Suprapubic skin (tissue), 4 donors: ENCODE measurements at places on chromosomes 6 and 20.

DNA sequence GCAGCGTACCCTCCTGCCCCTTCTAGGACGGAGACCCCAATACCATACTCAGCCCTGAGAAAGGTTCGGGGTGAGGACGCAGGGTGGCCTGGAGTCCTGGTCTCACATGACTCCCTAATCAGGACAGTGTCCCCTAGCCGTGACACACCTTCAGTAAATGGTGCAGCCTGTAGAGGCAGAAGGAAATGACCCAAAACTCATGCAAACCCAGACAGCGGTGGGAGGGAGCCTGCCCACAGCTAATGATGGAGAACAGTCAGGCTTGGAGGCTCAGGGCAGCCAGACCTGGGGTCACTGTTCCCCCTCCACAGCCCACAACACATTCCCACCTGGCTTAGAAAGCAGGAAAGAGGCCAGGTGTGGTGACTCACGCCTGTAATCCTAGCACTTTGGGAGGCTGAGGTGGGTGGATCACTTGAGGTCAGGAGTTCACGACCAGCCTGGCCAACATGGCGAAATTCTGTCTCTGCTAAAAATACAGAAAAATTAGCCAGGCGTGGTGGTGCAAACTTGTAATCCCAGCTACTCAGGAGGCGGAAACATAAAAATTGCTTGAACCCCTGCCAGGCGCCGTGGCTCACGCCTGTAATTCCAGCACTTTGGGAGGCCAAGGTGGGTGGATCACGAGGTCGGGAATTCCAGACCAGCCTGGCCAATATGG, 8.8 kb upstream of the HMGA1 start:
- H3K4me1 ChIP-seq, result peaks cover 52% of the 10 kb centered on the region
- no peak overlapping the region for H3K4me3 ChIP-seq
- H3K36me3 ChIP-seq, result no peaks in the 10 kb centered on the region
- peak; percentile 57 for DNase-seq
- peak overlapping the region; percentile 60 for H3K27ac ChIP-seq
- no peaks in the 10 kb centered on the region for H3K27me3 ChIP-seq

GRCh38 chr6:23335894-23336293, 766.5 kb downstream of the HDGFL1 start:
- H3K27me3 ChIP-seq, result no peaks in the 10 kb centered on the region
- no peak overlapping the region for H3K4me3 ChIP-seq
- H3K36me3 ChIP-seq, result no peaks in the 10 kb centered on the region
- DNase-seq, result no peak
- H3K4me1 ChIP-seq, result no peaks in the 10 kb centered on the region

GRCh38 chr20:44837946-44838345, 27.6 kb upstream of the RIMS4 start:
- no peak overlapping the region for H3K27ac ChIP-seq
- H3K4me1 ChIP-seq, result no peaks in the 10 kb centered on the region
- no peak overlapping the region for H3K4me3 ChIP-seq
- H3K27me3 ChIP-seq, result peaks cover 30% of the 10 kb centered on the region

DNA sequence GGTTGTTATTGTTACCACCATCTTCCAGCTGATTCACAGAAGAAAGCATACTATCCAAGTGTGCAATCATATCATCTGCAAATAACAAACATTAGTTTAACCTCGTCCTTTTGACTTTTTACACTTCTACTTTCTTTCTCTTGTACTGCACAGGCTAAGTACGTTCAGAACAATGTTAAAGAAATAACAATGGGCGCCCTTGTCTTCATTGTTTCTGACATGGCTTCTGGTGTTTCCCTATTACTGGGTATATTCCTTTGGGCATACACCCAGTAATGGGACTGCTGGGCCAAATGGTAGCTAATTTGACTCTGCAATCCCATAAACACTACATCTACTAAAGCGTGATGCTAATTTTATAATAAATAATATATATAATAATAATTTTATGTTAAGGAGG, 146.7 kb downstream of the GJA10 start:
- no peaks in the 10 kb centered on the region for H3K4me1 ChIP-seq
- no peak for DNase-seq
- H3K27me3 ChIP-seq, result no peaks in the 10 kb centered on the region

GRCh38 chr20:24535941-24536730, 66.7 kb downstream of the SYNDIG1 start:
- no peaks in the 10 kb centered on the region for H3K4me1 ChIP-seq
- no peak for DNase-seq
- H3K27me3 ChIP-seq, result no peaks in the 10 kb centered on the region
- H3K4me3 ChIP-seq, result no peak overlapping the region
- no peak overlapping the region for H3K27ac ChIP-seq

GRCh38 chr6:71248306-71248765, 40.3 kb upstream of the OGFRL1 start:
- H3K4me3 ChIP-seq, result no peak overlapping the region
- no peaks in the 10 kb centered on the region for H3K36me3 ChIP-seq
- no peak overlapping the region for H3K27ac ChIP-seq
- no peak for DNase-seq
- no peaks in the 10 kb centered on the region for H3K27me3 ChIP-seq

DNA sequence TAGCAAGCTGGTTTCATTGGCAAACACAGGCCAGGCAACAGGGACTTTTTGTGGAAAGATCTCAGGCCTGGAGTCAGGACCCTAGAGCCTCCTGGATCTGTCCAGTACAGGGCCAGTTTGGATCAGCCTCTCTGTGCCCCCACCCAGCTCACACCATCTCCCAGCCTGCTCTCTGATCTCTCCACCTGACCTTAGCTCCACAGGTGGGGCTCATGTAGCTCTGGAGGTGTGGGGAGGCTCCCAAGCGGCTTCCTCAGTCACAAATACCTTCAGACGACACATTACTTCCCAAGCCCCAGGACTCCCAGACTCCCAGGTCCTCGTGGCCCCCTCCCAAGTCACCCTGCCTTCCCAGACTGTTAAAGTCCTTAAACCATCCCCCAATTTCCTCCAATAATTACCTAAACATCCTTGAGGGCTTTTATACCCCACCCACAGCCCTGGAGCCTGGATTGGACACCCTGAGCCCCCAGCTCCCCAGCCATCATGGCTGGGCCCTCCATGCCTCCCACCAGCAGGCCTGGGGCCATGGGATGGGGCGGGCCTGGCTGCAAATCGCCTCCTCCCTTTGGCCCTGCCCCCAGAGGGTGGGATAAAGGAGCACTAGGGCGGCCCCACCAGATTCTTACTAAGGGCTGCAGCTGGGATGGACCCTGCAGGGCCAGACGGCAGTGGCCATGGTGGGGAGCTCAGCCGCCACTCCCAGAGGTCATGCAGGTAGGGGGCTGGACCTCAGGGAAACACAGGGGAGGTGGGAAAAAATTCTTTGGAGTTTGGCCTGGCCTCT, 15.9 kb upstream of the FANCE start:
- H3K4me1 ChIP-seq, result peaks cover 2% of the 10 kb centered on the region
- no peaks in the 10 kb centered on the region for H3K36me3 ChIP-seq
- H3K4me3 ChIP-seq, result no peak overlapping the region
- no peak overlapping the region for H3K27ac ChIP-seq
- no peak for DNase-seq

GRCh38 chr20:10105046-10105445, 70.3 kb downstream of the ANKEF1 start:
- no peaks in the 10 kb centered on the region for H3K27me3 ChIP-seq
- no peaks in the 10 kb centered on the region for H3K36me3 ChIP-seq
- no peak for DNase-seq
- H3K27ac ChIP-seq, result no peak overlapping the region
- H3K4me3 ChIP-seq, result no peak overlapping the region

GRCh38 chr6:24484657-24485323, 4.6 kb downstream of the GPLD1 start:
- no peaks in the 10 kb centered on the region for H3K27me3 ChIP-seq
- no peak overlapping the region for H3K27ac ChIP-seq
- H3K4me3 ChIP-seq, result no peak overlapping the region
- no peaks in the 10 kb centered on the region for H3K4me1 ChIP-seq
- DNase-seq, result no peak

- no peaks in the 10 kb centered on the region for H3K4me1 ChIP-seq
- H3K27ac ChIP-seq, result no peak overlapping the region
- no peaks in the 10 kb centered on the region for H3K27me3 ChIP-seq
- H3K36me3 ChIP-seq, result no peaks in the 10 kb centered on the region
Measured at GRCh38 chr20:34977365-34978091, 21.9 kb downstream of the MYH7B start.

- H3K27ac ChIP-seq, result no peak overlapping the region
- peaks cover 15% of the 10 kb centered on the region for H3K27me3 ChIP-seq
- no peak overlapping the region for H3K4me3 ChIP-seq
- H3K4me1 ChIP-seq, result peaks cover 14% of the 10 kb centered on the region
- peak; percentile 74 for DNase-seq
Measured at GRCh38 chr20:63105211-63106107, 98.7 kb upstream of the BHLHE23 start.

DNA sequence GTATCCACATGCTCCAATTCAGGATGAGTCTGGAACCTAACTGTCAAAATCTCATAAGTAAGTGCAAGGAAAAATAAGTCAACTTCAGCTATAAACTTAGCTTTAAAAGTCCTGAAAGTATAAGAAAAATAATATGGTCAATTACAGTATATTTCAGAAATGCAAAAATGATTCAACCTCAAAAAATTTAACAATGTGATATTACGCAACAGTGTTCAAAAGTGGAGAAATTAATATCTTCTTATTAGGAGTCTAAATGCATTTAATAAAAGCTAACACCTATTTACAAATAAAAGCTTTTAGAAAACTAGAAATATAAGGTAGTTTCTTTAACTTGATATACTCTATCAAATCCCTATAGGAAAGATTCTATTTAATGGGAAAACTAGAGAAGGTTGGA, 111.2 kb upstream of the OPRM1 start:
- H3K36me3 ChIP-seq, result no peaks in the 10 kb centered on the region
- H3K27me3 ChIP-seq, result no peaks in the 10 kb centered on the region
- no peak overlapping the region for H3K4me3 ChIP-seq
- H3K27ac ChIP-seq, result no peak overlapping the region
- DNase-seq, result no peak

GRCh38 chr6:43076464-43077332, 584 bp downstream of the PTK7 start:
- peaks cover 19% of the 10 kb centered on the region for H3K36me3 ChIP-seq
- peaks cover 7% of the 10 kb centered on the region for H3K27me3 ChIP-seq
- DNase-seq, result no peak
- peaks cover 21% of the 10 kb centered on the region for H3K4me1 ChIP-seq
- peak overlapping the region; percentile 88 for H3K4me3 ChIP-seq
- peak overlapping the region; percentile 86 for H3K27ac ChIP-seq

DNA sequence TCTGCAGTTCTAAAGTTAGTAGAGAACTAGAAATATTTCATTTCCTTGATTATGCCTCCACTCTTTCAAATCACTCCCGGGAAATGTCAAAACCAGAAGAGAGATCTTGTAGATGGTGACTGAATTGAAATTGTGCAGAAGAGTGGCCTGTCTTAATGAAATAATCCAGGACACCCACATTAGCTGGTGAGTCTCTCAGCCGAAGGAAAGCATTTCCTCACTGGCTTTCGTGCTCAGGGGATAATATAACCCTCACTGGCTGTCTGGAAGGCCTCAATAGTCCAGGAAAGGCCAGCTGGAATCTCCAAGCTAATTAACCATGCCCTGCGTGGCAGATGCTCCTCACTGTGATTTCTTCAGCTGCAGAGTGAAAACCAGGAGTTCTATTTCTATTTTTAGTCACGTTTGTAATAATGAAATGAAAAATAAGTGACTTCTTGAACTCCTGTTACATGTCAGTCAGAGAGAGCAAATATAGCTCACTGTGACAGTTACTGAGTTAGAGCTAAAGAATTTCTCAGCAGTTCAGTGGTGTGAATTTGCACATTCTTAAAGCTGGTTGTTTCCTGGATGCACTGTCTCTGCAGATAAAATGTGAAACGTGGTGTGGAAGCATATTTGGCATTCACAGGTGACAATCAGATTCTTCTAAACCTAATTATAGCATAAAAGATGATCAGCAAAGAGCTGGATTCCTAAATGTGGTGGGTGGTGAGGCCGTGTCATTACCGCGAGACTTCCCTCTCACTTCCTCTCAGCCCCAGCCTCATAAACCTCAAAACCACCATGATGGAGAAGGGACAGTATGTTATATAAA, 211.7 kb downstream of the LMBRD1 start:
- no peak overlapping the region for H3K27ac ChIP-seq
- no peaks in the 10 kb centered on the region for H3K4me1 ChIP-seq
- H3K27me3 ChIP-seq, result no peaks in the 10 kb centered on the region
- H3K4me3 ChIP-seq, result no peak overlapping the region
- no peak for DNase-seq

DNA sequence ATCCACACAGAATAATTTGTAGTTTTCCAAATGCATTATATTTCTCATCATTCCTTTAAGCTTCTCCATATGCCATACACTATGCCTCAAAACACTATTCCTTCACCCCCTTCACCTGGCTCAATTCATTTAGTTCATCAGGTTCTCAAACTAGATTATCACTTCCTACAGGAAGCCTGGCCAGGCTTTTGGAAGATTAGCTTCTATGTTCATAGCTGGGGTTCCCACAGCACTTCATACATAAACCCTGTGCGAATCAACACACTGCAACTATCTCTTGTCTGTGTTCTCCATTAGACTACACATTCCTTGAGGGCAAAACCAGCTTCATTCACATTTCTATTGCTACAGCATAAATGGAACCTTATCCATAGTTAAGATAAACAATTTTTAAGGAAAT, 40.5 kb upstream of the PLN start:
- no peaks in the 10 kb centered on the region for H3K27me3 ChIP-seq
- no peaks in the 10 kb centered on the region for H3K4me1 ChIP-seq
- DNase-seq, result no peak
- H3K4me3 ChIP-seq, result no peak overlapping the region

GRCh38 chr20:57849521-57850215, 139.9 kb upstream of the PMEPA1 start:
- H3K27ac ChIP-seq, result no peak overlapping the region
- H3K27me3 ChIP-seq, result no peaks in the 10 kb centered on the region
- no peak for DNase-seq

- no peaks in the 10 kb centered on the region for H3K36me3 ChIP-seq
- no peak for DNase-seq
- no peak overlapping the region for H3K4me3 ChIP-seq
- H3K4me1 ChIP-seq, result peaks cover 19% of the 10 kb centered on the region
Measured at GRCh38 chr6:163776196-163776905, 361.8 kb downstream of the QKI start.

DNA sequence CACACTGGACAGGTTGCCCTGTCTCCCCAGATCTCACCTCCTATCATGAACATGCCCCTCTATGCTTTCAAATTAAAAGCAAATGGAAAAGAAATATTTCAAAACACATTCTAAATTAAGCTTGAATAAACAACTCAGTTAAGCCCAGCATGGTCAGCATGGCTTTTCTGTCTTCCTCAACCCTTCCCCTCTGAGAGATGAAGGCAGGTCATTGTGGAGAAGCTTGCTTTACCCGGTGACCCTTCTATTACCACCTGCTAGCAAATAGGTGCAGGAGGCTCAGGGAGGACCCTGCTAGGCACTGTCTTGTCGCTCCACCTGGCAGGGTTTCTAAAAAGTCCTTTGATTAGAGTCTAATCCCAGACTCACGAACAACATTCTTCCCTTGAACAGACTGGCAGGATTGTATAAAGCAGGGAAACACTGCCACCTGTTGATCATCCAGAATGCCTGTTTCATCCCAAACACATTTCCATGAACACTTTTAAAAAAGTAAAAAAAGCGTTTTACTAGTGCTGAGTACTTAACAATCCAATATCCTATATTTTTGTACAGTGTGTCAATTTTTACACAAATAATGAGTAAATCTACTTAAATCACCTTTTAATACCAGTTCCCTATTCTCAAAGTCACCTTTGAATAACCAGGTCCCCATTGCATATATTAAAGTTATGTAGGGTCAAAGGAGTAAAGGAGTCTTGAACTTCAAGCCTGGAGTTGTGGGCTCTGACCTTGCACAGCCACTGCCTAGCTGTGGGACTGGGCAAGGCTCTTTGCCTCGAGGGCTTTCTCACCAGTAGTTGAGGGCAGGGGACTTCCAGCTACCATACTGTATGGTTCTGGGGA, 75.5 kb downstream of the GPR6 start:
- peaks cover 3% of the 10 kb centered on the region for H3K4me1 ChIP-seq
- no peak overlapping the region for H3K4me3 ChIP-seq
- no peak for DNase-seq
- no peak overlapping the region for H3K27ac ChIP-seq
